ENCODE measurements at places on chromosomes 1 and 21.

GRCh38 chr1:212648431-212648830, 39.9 kb downstream of the ATF3 start:
- DNase-seq, result no peak

DNA sequence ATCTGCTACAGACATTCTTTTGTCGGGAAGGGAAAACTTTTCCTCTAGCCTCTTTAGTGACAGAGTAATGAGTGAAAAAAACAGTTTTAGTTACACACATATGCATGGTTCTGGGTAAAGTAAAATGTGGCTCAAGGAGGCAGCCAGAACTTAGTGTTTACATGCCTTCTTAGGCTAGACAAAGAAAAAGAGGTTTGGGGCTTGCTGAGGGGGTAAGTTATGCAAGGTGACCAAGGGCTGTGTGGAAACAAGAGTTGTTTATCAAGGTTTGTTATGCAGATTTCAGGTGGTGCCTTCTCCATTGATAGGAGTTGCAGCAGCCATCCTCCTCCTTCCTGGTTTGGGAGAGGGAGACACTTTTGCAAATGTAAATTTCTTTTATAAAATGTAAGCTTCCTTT, 66.5 kb upstream of the RAB3GAP2 start:
- DNase-seq, result no peak

DNA sequence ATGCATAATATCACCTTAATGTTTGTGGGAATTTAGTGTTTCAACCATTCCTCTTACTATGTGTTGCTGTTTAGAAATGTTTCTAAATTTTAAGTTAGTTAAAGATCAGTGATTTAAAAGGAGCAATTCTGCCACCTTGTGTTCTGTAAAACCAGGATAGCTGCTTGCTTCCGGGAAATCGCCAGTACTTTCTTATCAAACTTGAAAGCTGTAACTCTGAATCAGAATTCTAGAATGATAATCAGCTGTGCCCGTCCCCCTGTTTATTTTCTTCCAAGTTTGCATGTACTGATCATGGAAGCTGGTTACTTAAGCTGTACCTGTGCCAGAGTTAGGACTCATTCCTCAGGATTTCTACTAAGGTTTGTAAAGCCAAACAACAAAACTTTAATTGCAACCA, 656.4 kb downstream of the LTN1 start:
- no peak for DNase-seq

- no peak for DNase-seq
Measured at GRCh38 chr1:34739613-34740012, 15.2 kb upstream of the GJB5 start.
